Posterior cingulate gyrus (tissue), 11 donors: ENCODE measurements at places on chromosomes 11 and 22.

DNA sequence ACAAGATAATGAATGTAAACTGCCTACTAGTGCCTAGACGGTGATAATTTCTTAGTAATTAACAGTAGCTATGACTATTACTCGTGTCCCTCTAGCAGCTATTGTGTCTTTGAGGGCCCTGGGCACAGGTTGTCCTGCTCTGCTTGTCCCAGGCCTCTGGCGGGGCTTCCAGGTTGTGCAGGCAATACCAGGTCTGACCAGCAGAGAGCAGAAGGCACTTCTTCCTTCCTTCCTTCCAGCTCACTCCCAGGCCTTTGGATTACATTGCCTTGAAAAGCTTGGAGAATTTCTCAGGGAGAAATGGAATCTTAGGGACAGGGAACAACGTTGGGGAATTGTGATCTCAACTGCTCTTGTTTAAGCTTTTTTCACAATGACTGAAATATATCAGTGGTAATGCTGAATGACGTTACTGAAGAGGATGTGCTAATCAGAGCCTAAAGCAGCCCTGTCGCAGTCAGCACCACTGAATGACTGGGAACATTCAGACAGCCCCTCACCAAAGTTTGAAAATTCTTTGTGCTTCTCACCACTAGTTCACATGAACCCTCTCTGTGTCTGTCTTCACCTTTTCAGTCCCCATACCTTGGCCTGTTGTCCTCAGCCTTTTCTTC, 8.4 kb upstream of the CCKBR start:
- peak; percentile 92 for DNase-seq

GRCh38 chr22:48742556-48743343, 1084.9 kb downstream of the BRD1 start:
- peak; percentile 83 for DNase-seq

DNA sequence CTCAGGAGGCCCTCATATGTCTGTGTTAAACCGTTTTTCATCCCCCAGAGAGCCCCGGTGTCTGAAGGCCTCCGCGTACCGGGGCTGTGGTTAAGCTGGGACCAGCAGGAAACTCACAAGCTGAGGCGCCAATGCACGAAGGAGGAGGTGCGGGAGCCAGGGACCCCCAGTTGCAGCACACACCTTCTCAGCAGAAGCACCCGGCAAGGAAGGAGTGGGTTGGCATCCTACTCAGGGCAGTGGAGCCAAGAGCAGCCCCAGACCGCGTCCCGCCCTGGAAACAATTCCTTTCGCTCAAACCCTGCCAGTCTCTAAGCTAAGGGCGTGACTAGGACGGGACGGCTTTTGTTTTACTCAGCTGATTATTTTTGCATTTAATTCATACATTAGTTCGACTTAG, 726.9 kb downstream of the BRD1 start:
- DNase-seq: peak; percentile 68

GRCh38 chr11:29336727-29337575, 679.9 kb downstream of the KCNA4 start:
- DNase-seq: no peak

DNA sequence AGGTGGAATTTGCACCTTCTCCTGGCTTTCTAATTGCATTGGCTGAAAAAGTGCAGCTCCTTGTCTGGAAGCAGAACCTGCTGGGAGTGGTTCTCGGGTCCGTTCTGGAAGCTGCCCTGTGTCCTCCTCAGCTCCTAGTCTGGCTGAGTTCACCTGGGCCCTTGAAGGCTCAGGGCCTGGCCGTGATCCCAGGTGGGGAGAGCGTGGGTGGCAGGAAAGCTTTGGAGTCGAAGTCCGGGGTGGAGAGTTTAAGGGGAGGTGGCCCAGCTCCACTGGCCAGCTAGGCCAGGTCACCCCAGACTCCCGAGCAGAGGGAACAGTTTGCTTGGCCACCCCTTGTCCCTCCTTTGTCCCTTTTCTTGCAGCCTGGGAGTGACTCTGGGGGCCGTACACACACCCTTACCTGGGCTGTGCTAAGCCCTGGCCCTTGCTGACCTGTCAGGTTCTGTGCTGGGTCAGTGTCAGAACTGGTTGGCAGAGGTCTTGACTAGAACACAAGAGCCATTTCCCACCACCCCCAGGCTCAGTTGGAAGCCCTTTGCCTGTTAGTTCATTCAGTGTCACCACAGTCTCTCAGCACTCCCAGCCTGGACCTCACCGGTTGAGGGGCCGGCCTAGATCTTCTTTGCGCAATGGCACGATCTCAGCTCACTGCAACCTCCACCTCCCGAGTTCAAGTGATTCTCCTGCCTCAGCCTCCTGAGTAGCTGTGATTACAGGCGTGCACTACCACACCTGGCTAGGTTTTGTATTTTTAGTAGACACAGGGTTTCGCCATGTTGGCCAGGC, 37.3 kb downstream of the LRP5 start:
- DNase-seq: no peak

DNA sequence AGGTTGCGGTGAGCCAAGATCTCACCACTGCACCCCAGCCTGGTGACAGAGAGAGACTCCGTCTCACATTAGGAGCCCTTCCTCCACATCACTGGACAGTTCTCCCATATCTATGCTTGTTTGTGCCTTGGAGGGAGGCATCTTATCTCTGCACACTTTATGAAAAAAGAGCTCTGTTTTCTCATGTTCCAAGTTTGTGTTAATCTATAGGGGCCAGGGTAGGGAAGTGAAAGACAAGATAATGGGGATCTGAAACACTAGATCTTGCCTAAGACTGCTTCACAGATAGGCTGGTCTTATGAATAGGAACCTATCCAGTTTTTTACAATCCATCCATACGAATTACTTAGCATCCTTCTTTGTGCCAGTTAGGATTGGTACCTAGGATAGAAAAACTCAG, 17.1 kb downstream of the OR6Q1 start:
- no peak for DNase-seq

GRCh38 chr11:116169776-116170175, 603.0 kb downstream of the BUD13 start:
- no peak for DNase-seq

GRCh38 chr11:70209391-70209912, 6.4 kb downstream of the FADD start:
- no peak for DNase-seq

DNA sequence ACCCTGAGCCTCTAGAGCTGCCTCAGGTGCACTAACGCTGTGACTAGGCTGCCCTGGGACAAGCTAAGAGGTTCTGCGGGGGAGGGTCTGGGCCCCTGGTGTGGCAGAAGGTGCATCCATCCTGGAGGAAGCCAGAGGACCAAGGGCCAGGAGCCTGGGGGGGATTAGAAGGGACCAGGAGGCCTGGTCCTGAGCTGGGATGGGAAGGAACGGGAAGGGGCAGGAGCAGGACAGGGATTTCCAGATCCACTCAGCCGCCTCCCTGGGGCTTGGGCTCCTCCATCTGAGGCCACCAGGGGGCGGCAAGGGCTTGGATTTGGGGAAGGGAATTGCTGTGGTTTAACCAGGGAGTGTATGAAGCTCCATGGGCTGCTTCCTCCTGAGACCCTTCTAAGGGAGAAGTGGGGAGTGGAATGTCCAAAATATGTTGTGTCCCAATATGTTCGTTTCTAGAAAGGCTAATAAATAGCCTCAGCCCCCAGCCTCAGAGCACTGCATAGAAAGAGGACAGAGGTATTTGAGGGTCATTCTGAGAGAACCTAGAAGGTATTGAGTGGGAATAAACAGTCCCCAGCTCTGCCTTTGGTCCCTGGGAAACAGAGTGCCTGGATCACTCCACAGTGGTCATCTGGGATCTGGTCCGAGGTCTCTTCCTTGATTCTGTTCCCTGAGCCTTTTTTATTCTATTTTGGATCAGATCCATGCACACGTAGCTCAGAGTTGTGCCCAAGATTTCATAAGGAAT, 17.4 kb upstream of the PRAME start:
- DNase-seq: peak; percentile 42

GRCh38 chr11:34755671-34756070, 134.8 kb downstream of the EHF start:
- no peak for DNase-seq

- DNase-seq: no peak
These were observed 35.4 kb downstream of the NFAM1 start for GRCh38 chr22:42396621-42397331.

DNA sequence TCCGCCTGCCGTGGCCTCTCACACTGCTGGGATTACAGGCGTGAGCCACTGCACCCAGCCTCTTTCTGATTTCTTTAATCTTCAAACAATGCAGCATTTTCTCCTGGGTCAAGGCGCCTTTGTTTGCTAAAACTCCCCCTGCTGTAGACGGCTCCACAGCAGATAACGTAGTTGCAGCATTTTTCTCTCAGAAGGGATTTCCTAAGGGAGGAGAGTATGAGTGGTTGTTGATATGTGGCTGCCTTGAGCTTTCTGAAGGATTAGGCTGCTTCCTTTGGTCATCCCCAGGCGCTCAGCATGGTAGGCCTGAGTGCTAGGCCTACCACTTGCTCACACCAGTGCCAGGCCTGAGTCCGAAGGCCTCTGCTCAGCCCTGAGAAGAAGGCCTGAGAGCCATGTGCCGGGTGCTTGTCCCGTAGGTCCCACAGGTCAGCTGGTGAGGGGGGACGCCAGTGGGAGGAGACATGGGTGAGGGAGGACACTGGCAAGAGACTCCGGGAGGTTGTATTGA, 18.1 kb downstream of the SMARCB1 start:
- no peak for DNase-seq

DNA sequence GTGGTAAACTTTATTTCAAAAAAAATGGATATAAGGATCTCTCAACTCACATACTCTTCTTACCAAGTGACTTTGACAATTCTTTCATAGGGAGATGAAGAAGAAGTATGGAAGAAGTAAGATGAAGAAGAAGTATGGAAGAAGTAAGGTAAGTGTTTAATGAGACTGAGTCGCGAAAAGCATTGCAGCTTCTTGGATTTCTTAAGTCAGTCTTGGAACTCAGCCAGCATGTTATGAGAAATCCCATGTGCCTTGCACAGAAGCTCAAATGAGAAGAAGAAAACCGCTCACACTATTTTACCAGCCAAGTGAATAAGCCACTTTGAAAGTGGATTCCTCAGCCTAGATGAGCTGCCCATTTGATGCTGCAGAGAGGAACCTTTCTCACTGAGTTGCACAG, 332.0 kb upstream of the CCDC179 start:
- DNase-seq: no peak

GRCh38 chr11:33110083-33110482, 51.2 kb downstream of the CSTF3 start:
- no peak for DNase-seq

GRCh38 chr11:57920971-57921370, 102.7 kb upstream of the OR9Q1 start:
- DNase-seq: no peak

DNA sequence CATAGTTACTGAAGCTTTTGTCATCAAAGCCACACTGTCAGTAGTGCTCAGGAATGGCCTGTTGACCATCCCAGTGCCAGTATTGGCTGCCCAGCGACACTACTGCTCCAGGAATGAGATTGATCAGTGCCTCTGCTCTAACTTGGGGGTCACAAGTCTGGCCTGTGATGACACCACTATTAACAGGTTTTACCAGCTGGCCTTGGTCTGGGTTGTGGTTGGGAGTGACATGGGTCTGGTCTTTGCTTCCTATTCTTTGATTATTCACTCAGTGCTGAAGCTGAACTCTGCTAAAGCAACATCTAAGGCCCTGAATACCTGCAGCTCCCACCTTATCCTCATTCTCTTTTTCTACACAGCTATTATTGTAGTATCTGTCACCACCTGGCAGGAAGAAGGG, 21.5 kb downstream of the OR56B4 start:
- DNase-seq: no peak

DNA sequence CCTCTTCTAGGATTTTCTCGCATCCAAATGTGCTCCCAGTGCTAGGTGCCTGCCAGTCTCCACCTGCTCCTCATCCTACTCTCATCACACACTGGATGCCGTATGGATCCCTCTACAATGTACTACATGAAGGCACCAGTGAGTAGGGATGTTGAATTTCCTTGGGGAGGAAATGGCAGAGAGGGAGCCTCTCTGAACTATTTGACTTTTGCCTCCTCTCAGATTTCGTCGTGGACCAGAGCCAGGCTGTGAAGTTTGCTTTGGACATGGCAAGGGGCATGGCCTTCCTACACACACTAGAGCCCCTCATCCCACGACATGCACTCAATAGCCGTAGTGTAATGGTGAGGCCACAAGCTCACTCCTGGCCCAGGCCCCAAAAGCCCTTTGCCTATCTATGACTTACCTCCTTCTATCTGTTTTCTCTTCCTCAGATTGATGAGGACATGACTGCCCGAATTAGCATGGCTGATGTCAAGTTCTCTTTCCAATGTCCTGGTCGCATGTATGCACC, 2.5 kb downstream of the TAF10 start:
- no peak for DNase-seq

- no peak for DNase-seq
These were observed 312.3 kb downstream of the FAT3 start for GRCh38 chr11:92536883-92537282.

DNA sequence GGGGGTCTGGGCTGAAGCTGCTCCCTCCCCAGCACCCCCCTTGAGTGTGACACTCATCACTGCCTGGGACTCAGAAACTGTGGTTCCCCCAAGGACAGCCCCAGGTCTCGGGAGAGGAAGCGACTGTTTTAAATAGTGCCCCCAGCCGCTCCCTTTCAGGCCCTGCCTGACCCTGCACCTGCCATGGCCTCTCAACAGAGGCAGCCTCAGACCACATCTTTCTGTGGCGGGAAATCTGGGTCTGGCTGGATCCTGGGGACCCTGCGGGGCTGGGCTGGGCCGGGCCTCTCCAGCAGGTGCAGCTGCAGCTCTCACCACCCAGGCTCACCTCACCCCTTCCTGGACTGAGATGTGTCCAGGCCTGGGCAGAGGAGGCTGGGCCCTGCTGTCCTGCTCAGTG, 3.7 kb upstream of the IGLL1 start:
- DNase-seq: no peak
